ENCODE measurements at places on chromosomes 2 and 18.

GRCh38 chr2:205188239-205189138, 493.8 kb upstream of the NRP2 start:
- no peak for DNase-seq

DNA sequence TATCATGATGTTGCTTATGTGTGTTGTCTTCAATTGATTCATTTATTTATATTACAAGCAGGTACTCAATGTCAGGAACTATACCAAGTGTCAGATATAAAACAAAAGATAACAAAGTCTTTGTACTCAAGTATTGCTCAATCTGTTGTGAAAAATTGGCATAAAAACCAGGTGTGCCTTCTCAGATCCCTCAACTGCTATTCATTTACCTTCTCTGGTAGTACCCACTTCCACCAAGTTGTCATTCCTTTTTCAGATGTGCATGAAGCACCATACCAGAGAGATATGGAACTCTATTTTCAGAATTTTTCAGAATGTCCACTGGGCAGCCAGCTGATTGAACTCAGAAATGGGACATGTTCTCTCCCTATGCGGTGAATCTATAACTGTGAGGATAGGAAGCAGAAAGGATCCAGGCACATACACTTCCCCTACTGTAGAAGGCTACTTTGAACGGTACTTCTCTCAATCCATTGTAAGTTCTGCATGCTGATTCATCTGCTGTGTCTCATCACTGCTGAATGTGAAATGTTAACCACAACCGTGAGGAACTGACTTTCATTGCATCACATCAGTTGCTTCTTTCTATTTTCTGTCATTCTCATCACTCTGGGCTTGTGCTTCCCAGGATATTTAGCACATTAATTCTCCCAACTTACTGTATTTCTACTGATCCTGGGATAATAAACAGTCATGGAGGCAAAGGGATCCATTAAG, 1621.3 kb downstream of the SUCLG1 start:
- no peak for DNase-seq

- no peak for DNase-seq
Observed at GRCh38 chr2:192499476-192499875, 304.7 kb upstream of the TMEFF2 start.

DNA sequence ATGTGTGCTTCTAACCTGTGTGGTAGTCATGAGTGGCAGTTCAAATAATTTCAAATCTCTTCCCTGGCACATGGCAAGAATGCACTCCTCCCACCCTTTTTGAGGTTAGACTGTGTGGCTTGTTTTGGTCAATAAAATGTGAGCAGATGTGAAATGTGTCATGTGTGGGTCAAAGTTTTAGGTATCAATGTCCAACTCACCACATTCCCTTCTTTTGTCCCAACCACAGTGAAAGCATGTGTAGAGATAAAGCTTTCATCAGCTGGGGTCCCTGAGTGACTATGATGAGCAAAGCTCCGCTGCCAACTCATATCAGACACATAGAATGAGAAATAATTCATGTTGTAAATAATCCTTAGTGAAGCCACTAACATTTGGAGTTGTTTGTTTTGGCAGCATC, 118.2 kb downstream of the PAX3 start:
- DNase-seq: no peak

DNA sequence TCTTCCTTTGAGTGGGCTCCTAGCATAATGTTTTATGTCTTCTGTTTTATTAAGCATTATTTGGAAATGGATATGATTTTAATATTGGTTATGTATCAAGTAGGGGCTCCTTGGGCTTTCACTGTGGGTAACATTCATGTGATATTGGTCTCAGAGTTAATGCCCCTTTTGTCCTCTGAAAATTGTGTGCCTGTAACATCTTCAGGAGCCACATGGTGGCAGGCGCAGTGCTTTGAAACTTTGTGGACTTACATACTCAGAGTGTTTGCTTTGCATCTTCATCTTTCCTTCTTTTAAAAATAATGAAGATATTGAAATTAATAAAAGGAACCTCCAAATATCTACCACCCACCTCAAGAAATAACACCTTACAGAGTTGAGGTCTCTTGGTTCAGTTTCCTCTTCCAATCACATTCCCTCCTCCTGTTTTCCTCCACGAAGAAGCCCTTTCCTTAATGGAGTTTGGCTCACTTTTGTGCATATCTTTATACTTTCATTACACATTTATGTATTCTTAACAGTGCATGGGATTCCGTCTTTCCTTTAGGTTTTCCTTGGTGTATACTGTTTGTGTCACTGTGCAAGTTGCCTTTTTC, 73.5 kb downstream of the LIMS1 start:
- DNase-seq: peak; percentile 44

DNA sequence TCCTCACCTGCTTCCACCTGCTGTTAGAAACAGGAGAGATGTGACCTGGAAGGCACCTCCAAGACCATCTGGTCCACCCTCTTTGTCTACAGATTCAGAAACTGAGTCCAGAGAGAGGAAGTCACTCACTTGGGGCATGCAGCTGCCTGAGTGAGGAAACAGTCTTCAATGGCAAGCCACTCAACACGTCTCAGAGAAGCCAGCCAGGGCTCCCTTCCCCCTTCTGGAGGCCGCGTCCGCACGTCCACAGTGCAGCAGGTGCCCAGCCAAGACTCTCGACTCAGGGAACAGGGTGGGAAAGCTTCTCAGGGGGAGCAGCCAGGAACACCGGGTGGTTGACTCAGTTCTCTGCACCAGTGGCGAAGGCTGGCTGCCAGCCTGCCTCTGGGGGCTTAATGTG, 201.7 kb downstream of the BCL11A start:
- no peak for DNase-seq

- no peak for DNase-seq
Observed at GRCh38 chr2:219713110-219713509, 85.7 kb downstream of the SLC4A3 start.

GRCh38 chr18:79485788-79486355, 90.1 kb downstream of the NFATC1 start:
- no peak for DNase-seq

DNA sequence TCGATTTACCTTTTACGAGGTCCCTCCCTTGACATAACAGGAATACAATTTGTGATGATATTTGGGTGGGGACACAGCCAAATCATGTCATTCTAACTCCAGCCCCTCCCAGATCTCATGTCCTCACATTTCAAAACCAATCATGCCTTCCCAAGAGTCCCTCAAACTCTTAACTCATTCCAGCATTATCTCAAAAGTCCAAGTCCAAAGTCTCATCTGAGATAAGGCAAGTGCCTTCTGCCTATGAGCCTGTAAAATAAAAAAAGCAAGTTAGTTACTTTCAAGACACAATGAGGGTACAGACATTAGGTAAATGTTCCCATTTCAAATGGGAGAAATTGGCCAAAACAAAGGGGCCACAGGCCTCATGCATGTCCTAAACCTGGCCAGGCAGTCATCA, 381.1 kb downstream of the PIK3C3 start:
- DNase-seq: no peak

DNA sequence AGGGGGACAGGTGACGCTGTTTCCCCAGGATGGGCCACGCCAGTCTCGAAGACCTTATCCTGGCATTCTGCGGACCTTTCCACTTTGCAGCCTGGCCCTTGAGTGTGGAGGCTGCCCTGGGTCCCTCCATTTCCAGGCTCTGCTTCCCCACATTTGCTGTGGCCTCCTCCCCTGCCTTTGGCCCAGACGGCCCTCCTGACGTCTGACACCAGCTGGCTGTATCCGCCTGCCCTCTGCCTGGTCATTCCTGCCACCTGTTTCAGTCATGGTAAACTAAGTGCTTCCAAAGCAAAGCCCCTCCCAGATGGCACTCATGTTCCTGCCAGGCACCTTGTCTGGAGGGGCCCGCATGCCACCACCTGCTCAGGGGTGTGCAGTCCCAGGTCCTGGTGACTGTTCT, 95.1 kb downstream of the ASB1 start:
- no peak for DNase-seq

DNA sequence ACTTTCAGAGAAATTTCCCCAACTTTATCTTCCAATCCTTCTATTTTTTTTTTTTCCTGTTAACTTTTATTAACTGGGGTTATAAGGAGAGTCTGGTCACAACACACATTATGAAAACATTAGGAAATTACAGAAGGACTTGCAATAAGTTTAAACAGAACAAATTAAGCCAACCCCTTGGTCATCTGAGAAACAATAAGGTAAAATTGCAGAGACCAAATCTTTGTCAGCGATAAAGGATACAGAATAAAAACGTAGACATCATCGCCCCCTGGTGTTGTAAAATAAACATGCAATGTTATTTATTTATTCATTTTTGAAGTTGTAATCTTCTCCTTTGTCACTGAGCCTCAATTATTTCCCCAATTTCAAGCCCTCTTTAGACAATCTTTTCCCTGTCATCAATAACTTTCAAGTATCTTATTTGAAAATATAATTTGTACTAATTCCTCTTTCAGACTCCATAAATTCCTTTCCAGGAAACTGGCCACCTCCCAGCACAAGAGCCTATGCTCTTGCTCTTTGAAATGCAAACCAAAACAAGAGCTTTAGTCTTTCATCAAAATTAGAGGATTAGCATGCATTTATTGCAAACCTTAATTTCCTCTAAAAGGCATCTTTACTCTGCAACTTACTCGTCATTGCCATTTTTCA, 19.5 kb downstream of the G6PC2 start:
- no peak for DNase-seq

- no peak for DNase-seq
Observed at GRCh38 chr18:12315490-12315889, 7.4 kb downstream of the TUBB6 start.

GRCh38 chr2:205975082-205975949, 110.7 kb downstream of the INO80D start:
- no peak for DNase-seq

DNA sequence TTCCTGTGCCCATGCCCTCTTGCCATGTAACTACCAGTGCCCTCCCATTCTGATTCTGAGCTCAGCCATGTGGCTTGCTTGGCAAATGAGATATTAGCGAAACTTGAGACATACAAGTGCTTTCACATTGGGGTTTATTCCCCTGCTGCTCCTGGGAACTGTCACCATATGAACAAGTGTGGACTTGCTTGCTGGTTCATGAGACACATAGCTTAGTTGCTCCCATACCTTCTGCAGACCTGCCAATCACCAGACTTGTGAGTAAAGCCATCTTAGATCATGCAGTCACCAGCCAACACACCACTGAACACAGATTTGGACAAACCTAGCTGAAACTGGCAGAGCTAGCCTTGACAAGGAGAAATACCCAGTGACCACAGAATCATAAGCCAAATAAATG, 155.1 kb downstream of the SS18 start:
- no peak for DNase-seq

DNA sequence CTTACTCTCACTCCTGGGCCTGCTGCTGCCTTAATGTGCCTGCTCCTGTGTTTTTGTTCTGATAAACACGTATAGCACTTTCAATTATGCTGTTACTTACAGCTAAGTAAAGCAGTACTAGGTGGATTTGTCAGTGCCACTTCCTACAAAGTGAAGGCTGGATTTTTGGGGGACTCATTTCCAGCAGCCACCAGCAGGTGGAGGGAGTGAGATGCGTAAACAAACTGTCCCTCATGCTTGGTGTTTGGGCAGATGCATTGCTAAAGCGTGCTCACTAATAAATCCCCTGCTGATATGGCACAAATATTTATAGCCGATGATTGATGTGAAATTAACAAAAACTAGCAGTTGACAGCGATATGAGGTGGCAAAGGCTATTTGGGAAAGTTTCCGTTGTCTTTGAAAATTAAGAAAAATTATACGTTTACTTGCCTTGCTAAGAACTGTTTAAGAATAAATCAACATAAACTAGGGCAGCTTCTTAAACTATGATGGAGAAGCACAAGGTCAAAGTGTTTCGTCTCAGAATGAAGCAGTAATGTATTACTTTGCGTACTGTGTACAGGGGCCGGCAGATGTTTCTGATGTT, 101.7 kb downstream of the AGAP1 start:
- no peak for DNase-seq

- no peak for DNase-seq
Observed at GRCh38 chr2:228227466-228227865, 46.0 kb upstream of the SPHKAP start.

GRCh38 chr18:40096675-40097074, 1858.4 kb upstream of the PIK3C3 start:
- DNase-seq: no peak

DNA sequence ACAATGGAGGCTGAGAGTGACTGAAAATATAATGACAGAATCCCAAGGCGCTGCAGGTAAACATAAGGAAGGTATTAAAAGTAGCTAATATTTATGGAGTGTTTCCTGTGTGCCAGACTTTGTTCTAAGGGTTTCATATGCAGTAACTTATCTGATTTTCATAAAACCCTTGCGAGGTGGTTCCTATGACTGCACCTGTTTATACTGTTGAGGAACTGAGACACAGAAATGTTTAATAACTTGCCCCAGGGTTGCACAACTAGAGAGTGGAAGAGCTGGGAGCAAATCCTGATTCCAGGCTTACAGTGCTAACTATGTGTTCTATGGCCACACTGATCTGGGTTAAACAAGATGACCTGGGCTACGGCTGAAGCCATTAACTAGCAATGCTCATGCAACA, 2.4 kb downstream of the SP110 start:
- no peak for DNase-seq

- DNase-seq: no peak
Observed at GRCh38 chr2:20818820-20819219, 4.1 kb downstream of the LDAH start.

DNA sequence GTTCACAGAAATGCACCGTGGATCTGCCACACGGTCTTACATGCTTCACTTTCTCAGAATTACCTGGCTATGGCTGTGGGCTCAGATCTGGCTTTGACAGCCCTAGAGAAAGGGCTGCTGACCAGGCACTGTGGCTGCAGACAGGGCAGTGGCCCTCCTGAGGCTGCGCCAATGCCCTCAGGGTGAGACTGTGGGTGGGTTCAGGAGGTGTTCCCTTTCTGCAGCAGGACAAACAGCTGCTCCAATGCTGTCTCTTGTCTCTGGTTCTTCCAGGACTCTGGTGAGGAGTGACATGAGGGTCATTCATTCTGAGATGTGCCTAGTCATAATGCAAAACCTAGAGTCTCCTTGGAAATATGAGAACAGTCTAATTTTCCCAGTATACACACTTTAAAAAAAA, 90.5 kb upstream of the SMIM21 start:
- no peak for DNase-seq

DNA sequence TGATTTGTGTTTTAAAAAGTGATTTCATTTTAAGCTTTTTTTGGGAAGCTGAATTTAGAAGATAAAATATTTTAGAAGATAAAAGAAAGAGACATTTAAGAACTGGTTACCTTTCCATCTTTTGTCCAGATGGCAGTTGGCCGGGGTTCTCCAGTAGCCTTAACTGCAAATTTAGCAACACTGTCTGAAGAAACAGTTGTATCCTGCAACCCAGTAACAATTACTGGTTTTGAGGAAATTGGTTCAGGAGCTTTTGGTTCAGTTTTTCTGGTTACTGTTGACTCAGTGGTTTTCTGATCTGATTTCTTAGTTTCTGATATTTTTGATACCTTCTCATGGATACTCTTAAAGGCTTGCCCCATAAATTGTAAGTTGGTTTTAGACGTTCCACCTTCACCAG, 49.9 kb downstream of the PLEKHA3 start:
- no peak for DNase-seq

DNA sequence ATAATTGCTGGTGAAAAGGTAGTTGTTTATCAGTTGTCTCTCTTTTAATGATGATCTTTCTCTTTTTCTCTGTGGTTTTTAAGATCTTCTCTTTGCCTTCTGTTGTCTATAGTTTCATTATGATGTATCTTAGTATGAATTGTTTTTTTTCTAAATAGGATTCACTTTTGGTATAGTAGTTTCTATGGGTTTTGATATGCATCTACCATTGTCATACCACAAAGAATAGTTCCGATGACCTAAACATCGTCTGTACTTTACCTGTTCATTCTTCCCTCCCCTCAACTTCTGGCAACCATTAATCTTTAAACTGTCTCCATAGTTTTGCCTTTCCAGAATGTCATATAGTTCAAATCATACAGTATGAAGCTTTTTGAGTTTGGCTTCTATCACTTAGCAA, 19.6 kb downstream of the RDH14 start:
- DNase-seq: no peak

Data from activated naive CD4-positive, alpha-beta T cell treated with anti-CD3 and anti-CD28 coated beads, Interleukin-2, amount 50 U/mL, for 16 hours (primary cell).